ENCODE measurements at places on chromosomes 16 and 17. TPM values are rescaled to one million over a fixed set of nuclear protein-coding genes. Genes with fewer than 3 reads are reported as not detected.

DNA sequence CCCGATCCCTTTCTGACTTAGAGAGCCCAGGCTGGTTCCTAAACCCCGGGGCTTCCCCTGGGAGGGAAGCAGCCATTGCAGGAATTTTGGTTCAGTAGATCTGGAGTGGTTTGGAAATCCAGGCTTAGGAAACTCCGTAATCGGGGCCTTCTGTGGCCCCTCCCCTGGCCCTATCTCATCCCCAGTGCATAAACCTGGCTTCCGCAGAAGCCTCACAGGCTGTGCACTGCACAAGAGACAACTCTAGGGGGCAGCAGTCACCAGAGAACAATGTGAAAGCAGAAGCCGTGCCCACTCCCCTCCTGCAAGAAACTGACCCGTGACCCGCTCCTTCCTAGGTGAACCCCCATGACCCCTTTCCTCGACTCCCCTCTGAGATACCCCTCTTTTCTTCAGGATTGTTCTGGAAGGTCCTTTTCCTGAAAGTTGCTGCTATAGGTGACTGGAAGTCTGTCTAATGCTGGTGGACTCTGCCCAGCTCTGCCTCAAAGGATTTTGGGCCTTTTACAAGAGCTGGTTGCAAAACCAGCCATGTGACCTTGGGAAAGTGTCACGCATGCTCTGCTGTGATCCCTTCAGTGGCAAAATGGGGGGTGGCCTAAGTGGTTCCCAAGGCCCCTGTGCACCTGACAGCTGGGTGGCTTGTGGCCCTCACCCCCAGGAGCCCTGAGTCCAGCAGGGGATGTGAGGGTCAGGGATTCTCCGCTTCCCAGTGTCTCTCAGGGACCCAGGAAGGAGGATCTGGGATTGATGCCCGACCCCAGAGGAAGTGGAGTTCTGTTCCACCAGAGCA, 14.4 kb downstream of the GUCY2D start:
- peaks cover 26% of the 10 kb centered on the region for H3K27me3 ChIP-seq
- peak; percentile 66 for DNase-seq
- H3K27ac ChIP-seq, result no peak overlapping the region
- H3K4me1 ChIP-seq, result peaks cover 11% of the 10 kb centered on the region

DNA sequence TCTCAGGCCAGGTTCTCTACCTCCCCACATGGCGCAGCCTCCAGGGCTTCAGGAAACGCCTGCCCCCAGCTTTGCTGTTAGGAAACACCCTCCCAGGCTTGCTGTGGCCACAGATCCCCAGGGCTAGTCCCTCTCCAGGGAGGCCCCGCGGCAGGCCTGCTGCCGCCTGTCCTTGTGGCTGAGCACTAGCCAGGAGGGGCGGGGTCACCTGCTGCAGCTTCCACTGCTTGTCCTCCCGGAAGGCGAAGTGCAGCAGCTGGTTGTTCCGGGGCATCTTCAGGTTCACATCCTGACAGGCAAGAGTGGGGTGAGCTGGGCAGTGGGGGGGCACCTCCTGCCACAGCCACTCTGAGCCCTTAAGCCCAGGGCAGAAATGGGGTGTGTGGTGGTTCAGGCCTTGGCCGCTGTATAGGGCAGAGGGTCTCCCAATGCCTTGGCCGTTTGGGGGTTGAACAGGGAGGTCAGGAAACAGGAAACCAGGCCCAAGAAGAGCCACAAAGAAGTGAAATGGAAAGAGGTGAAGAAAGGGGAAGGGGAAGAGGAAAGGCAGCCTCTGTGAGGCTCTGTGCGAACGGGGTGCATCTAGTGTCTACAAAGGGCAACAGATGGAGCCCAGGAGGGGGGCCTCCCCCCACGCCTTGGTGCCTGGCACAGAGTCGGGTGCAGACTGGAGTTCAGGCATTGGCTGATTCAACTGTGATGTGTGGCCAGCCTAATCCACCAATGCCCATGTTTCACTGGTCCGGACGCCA, 2.0 kb downstream of the ROGDI start:
- no peak for DNase-seq
- H3K27me3 ChIP-seq, result no peaks in the 10 kb centered on the region
- H3K4me3 ChIP-seq, result peak overlapping the region; percentile 53
- H3K4me1 ChIP-seq, result peaks cover 23% of the 10 kb centered on the region
- H3K27ac ChIP-seq, result peak overlapping the region; percentile 57
- peaks cover 12% of the 10 kb centered on the region for H3K36me3 ChIP-seq

DNA sequence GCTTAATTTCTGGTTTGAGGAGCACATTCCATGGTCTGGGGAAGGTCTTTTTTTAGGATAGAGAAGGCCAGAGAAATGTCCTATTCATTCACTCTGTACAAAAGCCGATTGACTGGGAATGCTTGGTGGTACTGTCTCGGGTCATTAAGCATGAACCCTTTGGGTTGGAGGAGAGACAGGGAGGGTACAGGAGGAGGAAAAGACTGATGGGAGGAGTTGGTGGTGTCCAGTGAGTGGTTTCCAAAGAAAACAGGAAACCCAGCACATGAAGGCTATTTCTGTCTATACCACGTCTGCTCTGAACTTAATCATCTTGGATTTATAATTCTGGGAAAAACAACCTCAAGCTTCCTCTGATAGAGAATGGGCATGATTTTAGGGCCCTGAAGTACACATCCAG, 111.9 kb downstream of the XYLT1 start:
- peak overlapping the region; percentile 79 for H3K27ac ChIP-seq
- DNase-seq, result no peak
- H3K36me3 ChIP-seq, result peaks cover 35% of the 10 kb centered on the region
- no peaks in the 10 kb centered on the region for H3K27me3 ChIP-seq

DNA sequence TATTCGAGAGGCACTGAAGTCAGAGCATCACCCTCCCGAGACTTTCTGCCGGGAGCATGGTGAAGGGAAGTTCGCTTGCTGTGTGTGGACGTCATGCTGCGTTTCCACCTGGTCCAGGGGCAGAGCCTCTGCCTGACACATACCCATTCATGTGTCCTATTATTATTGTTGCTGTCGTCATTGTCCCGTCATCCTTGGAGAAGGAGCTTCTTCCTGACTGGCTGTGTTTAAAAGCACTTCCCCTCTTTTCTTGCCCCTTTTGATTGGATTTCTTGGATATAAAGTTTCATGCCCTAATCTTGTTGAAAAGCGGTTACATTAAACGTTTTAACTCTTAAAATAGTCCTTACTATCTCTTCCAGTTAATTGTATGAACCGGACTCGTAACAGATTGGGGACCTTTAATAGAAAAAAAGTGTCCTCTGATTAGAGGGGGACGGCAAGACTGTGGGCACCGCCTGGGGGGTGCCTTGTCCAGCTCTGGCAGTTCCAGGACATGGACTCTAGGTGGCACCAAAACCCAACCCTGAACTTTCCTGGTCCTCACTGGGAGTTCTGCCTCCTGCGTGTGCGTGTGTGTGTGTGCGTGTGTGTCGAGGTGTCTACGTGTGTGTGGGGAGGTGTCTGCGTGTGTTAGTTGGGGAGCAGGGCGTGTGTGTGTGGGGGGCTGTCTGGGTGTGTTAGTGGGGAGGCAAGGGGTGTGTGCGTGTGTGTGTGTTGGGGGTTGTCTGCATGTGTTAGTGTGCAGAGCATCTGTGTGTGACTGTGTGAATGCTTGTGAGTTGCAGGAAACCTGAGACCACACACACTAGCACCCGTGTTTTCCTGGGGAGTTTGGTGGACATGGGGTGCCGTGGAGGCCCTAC, 133.3 kb upstream of the CIBAR2 start:
- peak; percentile 42 for DNase-seq
- no peaks in the 10 kb centered on the region for H3K36me3 ChIP-seq
- no peak overlapping the region for H3K27ac ChIP-seq
- no peak overlapping the region for H3K4me3 ChIP-seq
- H3K4me1 ChIP-seq, result no peaks in the 10 kb centered on the region

GRCh38 chr17:82648742-82649331, 593 bp upstream of the WDR45B start:
- peaks cover 22% of the 10 kb centered on the region for H3K36me3 ChIP-seq
- H3K4me3 ChIP-seq, result peak overlapping the region; percentile 48
- peaks cover 24% of the 10 kb centered on the region for H3K4me1 ChIP-seq
- no peaks in the 10 kb centered on the region for H3K27me3 ChIP-seq
- no peak for DNase-seq

DNA sequence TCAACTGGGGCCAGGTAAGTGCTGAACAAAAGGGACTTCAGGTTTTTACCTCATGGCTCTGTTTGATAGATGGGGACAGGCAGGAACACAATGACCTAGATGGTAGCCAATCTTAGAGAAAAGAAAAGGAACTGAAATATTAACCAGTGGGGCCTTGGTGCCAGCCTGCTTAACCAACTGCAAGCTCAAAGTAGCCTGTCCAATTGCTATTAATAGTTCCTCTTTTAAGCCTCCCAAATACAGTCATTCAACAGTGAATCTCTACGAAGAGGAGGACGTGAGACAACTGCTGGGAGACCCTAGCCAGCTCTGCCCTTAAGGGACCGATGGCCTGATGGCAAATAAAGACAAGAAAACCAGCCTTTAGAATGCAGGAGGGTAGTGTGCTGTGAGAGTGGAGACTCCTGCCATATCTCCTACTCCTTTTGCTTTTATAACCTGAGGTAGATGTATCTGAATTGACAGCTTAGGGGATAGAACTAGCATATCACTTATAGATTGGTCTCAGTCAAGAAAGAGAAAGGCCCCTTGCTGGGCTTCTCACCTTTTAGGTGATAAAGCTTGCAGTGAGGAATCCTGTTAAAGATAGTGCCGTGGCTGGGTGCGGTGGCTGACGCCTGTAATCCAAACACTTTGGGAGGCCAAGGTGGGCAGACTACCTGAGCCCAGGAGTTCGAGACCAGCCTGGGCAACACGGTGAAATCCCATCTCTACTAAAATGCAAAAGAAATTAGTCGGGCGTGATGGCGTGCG, 28.3 kb downstream of the ARSG start:
- no peak for DNase-seq
- no peak overlapping the region for H3K27ac ChIP-seq
- peaks cover 39% of the 10 kb centered on the region for H3K4me1 ChIP-seq
- H3K36me3 ChIP-seq, result peaks cover 9% of the 10 kb centered on the region
- no peak overlapping the region for H3K4me3 ChIP-seq
- no peaks in the 10 kb centered on the region for H3K27me3 ChIP-seq

DNA sequence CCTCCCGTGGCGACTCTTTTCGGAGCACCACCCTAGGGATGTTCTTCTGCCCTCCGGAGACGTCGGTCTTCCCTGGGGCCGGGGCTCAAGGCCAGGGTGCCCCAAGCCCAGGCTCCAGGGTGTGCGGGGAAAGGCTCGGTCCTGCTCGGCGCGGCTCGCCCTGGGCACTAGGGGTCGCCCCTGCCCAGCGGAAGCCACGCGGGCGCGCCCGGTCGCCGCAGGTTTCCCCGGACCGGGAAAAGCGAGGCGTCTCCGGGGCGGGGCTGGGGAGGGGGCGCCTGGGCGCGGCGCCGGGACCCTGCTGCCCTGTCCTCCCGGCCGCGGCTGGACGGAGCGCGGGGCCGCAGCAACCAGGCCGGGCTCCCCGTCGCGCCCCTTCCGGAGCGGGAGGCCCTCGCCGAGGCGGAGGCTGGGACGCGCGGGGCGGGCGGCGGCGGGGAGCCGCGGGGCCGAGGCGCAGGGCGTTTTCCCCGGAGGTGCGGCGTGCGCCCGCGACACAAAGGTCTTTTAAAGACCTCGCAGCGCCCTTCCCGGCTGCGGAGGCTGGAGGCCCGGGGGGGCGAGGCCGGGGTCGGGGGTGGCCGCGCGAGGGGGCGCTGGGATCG, 76.4 kb downstream of the MRC2 start:
- peak; percentile 69 for DNase-seq
- peak overlapping the region; percentile 37 for H3K4me3 ChIP-seq
- peaks cover 11% of the 10 kb centered on the region for H3K4me1 ChIP-seq
- H3K36me3 ChIP-seq, result no peaks in the 10 kb centered on the region
- H3K27ac ChIP-seq, result no peak overlapping the region

GRCh38 chr16:84138824-84139627, 6.0 kb downstream of the HSDL1 start:
- H3K27me3 ChIP-seq, result no peaks in the 10 kb centered on the region
- no peaks in the 10 kb centered on the region for H3K36me3 ChIP-seq
- DNase-seq, result peak; percentile 38
- H3K4me1 ChIP-seq, result peaks cover 27% of the 10 kb centered on the region
- peak overlapping the region; percentile 45 for H3K27ac ChIP-seq

DNA sequence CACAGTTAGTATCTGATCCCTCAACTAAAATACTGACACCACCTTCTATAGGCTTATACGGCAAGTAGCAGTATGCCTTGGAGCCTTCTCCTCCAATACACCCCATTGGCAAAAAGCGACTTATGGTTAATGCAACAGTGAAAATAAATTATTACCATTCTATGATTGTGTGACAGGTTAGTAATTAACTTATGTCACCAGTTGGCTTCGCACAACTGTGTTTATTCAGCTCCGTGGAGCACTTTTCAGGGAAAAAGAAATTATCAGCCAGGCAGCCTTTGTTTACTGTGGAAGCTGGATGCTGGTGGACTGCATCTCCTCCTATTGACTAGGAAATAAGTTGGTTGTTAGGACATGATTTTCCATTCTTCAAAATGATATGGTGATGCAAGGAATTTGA, 833.8 kb upstream of the RBFOX1 start:
- no peak overlapping the region for H3K4me3 ChIP-seq
- H3K4me1 ChIP-seq, result no peaks in the 10 kb centered on the region
- no peaks in the 10 kb centered on the region for H3K27me3 ChIP-seq
- no peaks in the 10 kb centered on the region for H3K36me3 ChIP-seq

DNA sequence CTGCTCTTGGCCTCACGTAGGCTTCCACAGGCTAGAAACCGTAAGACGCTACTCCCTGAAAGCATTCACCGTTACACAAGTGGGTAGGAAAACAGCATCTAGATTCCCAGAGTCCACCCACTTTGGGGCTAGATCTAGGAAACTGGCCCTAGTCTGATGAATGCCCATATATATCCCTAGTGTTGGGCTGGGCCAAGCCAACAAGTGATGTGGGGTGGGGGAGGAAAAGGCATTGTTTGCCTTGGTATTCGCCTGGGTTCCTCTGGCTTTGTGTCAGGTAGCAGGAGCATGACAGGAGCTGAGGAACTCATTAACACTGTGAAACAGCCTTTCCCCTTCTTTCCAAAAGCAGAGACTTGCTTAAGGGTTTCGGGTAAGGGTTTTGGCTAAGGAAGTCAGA, 112.4 kb downstream of the SMG6 start:
- H3K27ac ChIP-seq, result no peak overlapping the region
- DNase-seq, result no peak
- H3K4me3 ChIP-seq, result no peak overlapping the region
- H3K36me3 ChIP-seq, result peaks cover 46% of the 10 kb centered on the region
- no peaks in the 10 kb centered on the region for H3K27me3 ChIP-seq
- H3K4me1 ChIP-seq, result peaks cover 52% of the 10 kb centered on the region

GRCh38 chr16:69799611-69800031, 37.5 kb downstream of the WWP2 start:
- H3K27ac ChIP-seq, result no peak overlapping the region
- DNase-seq, result no peak
- H3K4me3 ChIP-seq, result no peak overlapping the region
- H3K4me1 ChIP-seq, result no peaks in the 10 kb centered on the region

- DNase-seq, result no peak
- H3K27ac ChIP-seq, result no peak overlapping the region
- H3K27me3 ChIP-seq, result no peaks in the 10 kb centered on the region
- H3K4me1 ChIP-seq, result peaks cover 11% of the 10 kb centered on the region
- H3K4me3 ChIP-seq, result no peak overlapping the region
Observed at GRCh38 chr16:30144917-30145316, 21.9 kb upstream of the MAPK3 start.

The SLC12A3 gene
- not detected for total RNA-seq
